GM12865 (cell line): ENCODE measurements at places on chromosomes 11 and 22.

DNA sequence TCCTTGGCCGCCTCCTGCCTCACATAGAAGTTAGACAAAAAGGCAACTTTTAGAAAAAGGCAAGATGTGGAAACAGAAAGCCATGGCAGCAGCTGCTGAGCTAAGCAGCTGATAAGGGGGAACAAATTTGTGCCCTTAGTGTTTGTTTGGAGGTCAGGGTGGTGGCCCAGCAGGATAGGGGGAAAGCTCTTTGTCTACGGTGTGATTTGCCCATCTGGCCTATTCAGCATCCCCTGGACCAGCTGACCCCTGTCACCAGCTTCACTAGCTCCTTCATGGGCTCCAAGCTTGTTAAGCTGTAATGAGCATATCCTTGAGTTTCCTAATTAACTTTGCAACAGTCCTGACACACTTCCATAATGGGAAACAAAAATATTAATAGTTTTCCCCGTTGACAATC is 5.9 kb upstream of the ME3 start:
- DNase-seq = no peak

GRCh38 chr11:68014157-68014946 is 4.2 kb downstream of the ALDH3B1 start:
- DNase-seq = no peak

- no peak for DNase-seq
These were observed 235.3 kb upstream of the SORL1-AS1 start for GRCh38 chr11:121688055-121688491.

DNA sequence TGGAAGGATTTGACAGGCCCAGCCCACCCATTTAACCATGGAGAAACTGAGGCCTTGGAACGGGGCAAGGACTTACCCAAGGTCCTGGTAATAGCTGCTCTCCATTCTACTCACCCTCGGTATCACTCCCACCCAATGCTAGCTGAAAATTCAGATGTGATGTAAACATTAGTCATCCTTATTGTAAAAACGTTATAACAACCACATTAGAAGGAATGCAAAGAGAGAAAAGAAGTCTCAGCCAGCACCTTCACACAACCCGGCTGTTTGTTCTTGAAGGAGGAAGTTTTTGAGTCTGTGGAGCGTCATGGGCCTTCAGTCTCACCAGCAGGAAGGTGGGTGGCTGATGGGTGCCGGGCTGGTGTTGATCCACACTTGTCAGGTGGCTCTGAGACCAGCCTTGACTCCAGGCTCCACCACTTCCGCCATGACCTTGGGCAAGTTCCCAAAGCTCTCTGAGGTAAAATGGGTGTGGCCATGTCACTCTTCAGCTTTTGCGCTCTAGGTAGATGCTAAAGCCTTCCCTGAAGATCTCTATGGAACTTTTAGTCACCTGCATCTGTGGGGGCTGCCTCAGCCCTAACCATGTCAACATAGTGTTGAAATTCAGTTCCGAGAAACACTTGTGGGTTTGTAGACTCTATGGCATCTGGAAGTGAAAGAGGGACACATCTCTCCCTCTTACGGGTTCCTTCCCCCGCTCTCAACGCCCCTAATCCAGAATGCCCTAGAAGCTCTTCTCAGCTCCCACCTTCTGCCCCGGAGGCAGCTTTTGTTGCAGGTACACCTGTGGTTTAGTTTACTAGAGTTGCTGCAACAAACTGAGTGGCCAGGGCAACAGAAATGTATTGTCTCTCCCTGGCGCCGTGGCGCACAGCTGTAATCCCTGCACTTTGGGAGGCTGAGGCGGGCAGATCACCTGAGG is 14.8 kb downstream of the CD6 start:
- peak; percentile 32 for DNase-seq

DNA sequence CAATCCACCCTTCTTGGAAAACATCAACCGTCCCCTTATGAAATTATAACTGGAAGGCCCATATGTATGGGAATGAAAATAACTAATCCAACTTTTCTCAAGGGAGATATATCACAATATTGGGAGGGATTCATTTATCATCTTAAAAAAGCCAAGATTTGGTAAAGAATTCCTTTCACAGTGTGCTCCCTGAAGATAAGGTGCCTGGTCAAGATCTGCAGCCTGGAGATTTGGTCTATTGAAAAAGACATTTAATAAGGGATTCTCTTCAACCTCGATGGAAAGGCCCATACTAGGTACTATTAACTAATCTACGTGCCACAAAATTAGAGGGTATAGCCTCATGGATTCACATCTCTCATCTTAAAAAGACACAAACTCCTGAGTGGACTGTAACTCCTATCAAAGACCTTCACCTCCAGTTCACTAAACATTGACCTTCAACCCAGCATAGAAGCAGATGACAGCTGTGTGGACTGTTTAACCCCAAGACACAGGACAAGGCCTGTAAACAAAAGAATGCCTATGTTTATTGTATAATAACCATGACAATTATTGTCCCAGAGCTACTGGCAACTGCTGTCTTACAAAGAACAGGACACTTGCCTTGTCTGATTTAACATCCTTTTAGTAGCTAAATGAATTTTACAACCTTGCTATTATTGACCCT is 4.8 kb upstream of the FDX1 start:
- no peak for DNase-seq

DNA sequence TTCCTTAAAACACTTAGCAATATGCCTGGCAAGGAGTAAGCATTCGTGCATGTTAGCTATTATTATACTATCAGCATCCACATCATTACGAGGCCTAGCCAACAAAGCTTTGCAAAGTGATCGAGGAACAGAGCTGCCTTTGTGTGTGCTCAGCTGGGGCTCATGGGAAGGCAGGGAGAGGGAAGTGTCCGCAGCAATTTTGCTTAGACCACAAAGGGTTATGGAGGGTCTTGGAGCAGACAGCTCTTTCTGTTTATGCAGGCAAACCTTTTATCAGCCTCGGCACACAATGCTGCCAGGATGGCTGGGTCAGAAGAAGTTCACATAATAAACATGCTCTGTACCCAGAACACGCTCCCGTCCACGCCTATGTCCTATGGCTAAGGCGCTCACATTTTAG is 10.9 kb upstream of the DKK3 start:
- DNase-seq = no peak

DNA sequence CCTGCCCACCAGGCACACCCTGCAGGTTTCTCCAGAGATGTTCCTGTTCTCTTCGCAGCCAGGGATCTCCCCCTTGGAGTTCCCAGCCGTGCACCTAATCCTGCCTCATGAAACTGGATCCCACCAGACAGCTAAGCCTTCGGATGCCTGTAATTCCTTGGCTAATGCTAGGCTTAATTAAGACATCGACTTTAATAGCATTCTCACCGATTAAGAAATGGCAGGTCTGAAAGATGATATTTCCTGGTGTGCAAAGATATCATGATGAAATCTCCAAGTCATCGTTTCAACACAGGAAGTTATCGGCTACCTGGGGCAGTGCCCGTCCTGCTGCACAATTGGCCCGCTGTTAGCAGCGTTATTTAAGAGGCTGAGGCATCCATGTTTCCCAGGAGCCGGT is 41.5 kb upstream of the CCND1 start:
- DNase-seq = no peak
